CD4-positive, alpha-beta T cell treated with Interleukin-6 for 4 hours (primary cell): ENCODE measurements at places on chromosomes 3 and 15.

DNA sequence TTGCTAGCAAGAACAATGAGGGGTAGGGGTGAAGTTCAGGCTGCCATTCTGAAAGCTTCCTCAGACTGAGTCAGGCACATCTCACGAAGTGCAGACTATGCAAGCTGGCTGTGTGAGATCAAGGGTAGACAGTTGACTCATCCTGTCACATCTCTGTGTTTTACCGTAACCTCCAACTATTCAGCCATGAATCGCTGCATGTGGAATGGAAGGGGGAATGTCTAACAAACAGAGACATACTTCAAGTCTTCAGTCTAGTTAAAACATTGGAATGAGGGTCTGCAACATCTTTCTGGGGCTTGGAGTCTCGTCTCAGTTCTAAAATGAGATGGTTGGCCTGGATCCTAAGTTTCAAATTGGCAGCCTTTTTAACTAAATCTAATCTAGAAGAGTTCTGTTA lies 25.9 kb downstream of the AGTR1 start:
- no peak for DNase-seq

GRCh38 chr3:41267975-41268640 lies 68.8 kb downstream of the CTNNB1 start:
- no peak for DNase-seq

DNA sequence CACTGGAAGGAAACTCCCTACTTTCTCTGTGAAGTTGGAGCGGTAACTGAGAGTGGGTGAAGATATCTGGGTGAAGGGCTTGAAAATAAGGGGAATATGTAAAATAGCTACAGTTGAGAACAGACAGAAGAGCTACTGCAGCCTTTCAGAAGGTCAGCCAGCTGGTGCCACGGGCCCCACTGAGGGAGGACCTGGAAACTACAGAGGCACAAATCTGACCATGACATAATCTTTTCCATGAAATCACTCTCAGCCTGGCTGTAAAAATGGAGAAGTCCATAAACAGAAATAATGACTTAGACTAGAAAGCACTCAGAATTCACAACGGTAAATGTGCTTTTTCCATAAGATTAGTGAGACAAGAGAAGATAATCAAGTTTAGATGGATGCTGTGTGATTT lies 46.4 kb downstream of the ST3GAL6 start:
- no peak for DNase-seq

DNA sequence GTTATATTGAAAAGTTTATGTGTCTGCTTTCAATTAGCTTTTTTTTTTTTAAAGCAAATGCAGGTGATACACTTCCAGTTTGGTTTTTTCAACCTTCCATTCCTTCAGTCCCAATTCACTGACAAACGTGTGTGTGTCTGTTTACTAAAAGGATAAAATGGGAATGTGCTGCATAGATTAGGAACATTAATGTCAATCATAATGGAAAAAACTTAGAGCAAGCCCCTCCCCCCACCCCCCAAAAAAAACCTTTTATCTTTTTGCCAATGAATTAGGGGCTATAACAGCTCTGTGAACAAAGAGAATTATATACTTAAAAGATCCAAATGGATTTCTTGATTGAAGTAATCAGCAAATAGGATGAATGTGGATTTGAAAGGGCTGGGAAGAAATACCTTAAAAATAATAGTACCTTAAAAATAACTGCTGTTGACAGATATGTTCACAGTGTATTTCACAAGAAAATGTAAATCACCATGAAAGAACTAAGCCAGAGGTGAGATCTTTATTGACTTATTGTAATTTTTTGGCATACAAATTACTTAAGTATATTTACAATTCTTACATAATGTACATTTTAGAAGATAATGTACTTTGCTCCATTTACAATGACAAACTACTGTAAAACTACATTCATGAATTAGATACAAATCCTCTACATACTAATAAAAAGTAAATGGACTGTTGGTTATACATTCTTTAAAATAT lies 3.5 kb upstream of the XXYLT1 start:
- no peak for DNase-seq

- DNase-seq: no peak
Observed at GRCh38 chr15:29656636-29657475, 165.4 kb downstream of the TJP1 start.

DNA sequence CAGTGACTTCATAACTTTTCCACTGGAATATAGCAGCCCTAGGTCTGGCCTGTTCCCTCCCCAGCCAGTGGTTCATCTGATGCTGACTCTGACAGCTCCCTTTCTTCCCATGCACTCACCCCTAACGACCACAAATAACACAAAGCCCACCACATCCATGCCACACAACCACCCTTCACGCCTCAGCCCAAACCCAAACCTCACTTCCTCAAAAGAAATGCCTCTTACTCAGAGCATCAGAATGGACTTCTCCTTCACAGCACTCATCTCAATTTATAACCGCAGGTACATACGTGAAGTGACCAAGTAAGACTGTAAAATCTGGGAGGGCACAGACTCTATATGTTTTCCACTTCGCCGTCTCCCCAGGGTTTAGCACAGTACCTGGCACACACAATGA lies 1.1 kb downstream of the RBSN start:
- DNase-seq: peak; percentile 11

DNA sequence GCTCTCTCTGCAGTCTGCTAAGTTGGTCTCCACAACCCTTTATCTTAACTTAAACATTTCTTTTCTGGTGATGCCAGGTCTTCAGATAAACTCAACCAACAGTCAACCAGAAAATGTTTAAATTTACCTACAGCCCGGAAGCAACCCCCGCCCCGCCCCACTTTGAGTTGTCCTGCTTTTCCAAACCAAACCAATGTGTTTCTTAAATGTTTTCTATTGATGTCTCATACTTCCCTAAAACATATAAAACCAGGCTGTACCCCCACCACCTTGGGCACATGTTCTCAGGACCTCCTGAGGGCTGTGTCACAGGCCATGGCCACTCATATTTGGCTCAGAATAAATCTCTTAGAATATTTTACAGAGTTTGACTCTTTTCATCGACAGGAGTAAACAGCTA lies 13.2 kb upstream of the GPR160 start:
- no peak for DNase-seq

DNA sequence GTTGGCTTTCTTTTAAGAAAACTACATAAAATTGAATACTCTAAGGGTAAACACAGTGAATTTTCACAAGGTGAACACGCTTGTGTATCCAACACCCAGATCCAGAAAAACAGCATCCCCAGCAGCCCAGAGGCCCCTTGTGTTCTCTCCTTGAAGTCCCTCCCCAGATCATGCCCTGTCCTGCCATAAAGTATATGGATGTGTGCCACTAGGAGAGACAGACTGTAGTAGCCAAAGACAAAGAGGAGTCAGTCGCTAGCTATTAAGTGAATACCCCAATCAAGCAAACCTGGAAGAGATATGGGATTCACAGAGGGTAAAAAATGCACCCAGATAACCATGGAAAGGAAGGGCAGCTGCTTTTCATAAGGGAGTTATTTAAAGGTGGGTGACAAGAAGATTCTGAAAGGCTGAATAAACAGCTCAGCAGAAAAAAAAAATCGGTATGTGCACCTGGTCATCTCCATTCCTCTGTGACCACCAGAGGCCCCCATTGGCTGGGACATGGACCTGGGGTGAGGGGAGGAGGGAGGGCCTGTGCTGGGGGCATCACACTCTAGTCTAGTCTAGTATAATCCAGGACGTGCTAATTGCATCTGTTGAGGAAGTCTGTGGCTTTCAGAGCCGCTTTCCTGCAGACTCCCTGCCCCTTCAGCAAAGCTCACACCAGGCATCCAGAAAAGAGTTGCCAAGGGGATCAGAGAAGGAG lies 167.3 kb upstream of the NDN start:
- no peak for DNase-seq

DNA sequence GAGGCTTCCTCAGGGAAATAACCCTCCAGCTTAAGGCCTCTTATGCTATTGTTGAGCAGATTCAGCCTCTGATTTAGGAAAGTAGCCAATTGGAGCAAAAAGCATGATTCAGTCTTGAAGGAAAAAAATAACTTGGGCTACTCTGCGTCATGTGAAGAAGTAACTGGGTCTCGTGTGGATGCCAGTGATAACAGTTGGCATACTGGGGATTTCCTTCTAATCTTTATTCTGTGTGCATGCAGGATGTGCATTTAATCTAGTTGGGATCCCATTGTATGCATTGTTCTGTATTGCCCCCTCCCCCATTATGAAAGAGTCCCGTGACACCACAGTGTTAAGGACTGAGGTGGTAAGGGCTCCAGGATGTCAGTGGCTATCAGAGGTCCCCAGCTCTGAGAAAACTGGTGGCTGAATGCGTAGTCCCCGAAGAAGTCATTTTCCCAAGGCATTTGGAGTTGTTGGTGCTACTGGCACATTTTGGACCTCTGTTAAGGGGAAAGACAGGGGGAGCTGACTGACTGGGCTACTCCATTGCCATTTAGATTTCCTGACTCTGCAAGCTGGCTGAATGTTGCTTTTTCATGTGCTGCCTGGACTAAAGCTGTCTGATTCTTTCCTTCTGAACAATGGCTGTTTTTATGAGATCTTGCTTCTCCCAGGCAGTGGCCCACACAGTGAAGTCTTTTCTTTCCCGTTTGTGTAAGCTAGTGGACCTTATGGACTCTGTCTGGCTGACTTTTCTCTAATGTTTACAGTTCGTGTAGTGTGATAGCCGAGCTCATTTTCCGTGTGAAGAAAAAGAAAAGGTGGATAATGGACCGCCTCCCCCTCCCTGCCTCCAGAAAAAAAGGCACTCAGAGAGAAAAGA lies 38.4 kb upstream of the TRAK1 start:
- no peak for DNase-seq

- no peak for DNase-seq
Observed at GRCh38 chr15:40499931-40500330, 29.1 kb downstream of the CHST14 start.

DNA sequence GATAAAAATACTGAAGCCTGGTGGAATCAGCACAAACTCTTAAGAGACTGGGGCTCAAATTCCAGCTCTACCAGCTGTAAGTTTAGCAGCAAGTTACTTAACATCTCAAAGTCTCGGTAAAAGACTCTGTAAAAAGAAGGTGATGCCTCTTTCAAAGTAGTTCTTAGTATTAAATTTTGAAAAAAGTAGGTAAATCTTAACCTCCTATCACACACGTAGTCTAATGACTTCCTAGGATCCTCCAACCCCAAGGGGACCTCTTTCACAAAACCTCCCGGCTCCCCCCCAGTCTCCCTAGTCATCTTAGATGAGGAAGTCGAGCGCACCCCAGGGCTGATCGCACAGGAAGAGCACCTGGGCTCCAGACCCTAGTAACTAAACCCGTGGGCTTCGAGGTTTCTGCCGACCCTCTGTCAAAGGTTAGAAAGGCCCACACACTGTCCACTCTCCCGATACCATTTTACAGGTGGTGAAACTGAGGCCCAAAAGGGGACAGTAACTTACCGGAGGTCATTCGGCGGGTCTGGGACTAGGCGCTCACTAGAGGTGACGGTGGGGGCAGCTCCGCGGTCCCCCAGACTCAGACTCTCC lies 427 bp downstream of the MBD4 start:
- peak; percentile 58 for DNase-seq

DNA sequence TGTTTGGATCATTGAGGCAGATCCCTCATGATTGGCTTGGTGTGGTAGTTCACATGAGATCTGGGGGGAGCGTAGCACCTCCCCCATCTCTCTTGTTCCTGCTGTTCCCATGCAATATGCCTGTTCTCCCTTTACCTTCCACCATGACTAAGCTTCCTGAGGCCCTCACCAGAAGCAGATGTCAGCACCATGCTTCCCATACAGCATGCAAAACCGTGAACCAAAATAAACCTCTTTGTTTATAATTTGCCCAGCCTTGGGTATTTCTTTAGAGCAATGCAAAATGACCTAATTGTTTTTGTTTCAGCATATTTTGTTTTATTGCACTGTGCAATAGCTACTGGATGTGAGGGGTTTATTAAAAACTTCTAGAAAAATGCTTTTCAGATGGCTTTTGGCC lies 56.6 kb upstream of the CHST2 start:
- no peak for DNase-seq

- DNase-seq: no peak
Observed at GRCh38 chr15:74201710-74202420, 722 bp downstream of the STRA6 start.

GRCh38 chr3:126151562-126152302 lies 28.7 kb downstream of the ALDH1L1 start:
- DNase-seq: no peak

DNA sequence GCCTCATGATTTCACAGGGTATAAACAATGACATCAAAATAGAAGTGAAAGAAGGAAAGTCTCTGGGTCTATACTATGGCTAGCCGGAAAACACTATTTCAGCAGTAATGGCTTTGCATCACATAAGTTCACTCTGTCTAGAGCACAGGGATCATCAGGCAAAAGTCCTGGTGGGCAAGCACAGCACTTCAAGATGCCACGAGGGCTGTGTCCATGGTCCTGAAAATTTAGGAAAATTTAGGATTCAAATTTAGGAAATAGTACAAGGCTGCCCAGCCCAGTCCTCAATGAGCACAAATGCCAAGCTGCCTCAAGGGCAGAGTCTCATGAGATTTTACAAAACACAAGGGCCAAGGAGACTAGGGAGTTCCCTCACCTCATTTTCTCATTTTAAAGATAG lies 54.1 kb downstream of the RORA start:
- DNase-seq: no peak

DNA sequence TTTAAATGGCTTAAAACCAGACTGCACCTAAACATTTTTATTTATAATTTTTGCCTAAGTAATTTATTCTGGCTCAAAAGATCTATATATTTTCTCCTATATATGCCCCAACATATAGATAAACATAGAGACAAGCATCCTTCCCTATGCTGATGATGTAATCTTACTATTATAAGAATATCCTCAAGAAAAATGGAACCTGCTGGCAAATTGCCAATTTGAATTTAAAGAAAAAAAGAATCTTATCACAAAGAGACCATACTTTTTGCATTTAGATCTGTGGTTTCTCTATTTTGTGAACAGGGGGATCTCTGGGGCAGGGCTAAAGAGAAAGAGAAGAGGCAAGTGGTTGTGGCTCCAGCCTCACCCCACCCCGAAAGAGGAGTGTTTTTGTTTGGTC lies 107.2 kb upstream of the CMC1 start:
- DNase-seq: no peak

DNA sequence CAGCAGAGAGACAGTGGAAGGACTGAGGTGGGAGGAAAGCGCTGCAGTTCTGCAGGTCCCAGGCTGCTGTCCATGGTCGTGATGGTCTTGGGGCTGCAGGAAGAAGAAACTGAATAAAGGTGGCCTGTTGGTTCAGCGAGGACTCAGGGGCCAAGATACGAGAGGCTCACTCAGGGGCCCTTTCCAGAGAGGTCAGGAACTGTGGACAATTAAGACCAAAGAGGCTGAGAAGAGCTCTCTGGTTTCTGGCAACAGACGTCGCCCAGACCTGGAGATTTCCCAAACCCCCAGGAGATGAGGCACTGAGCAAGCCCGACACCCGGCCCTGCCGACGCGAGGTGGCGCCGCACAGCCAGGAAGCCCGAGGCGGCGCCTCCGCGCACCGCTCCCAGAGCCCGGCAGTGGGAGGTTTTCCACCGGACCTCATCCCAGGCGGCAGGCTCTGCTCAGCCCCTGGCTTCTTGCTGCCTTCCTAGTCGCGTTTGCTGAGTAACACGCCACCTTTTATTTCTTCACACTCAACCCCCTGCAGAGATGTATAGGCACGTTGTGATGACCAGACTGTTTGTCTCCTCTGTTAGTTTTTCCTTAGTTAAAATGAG lies 56.4 kb upstream of the ARRDC4 start:
- DNase-seq: peak; percentile 28

GRCh38 chr3:64656544-64656943 lies 31.3 kb downstream of the ADAMTS9 start:
- no peak for DNase-seq
